ENCODE measurements at places on chromosomes 3 and 15. TPM values are rescaled to one million over a fixed set of nuclear protein-coding genes. Genes with fewer than 3 reads are reported as not detected.

DNA sequence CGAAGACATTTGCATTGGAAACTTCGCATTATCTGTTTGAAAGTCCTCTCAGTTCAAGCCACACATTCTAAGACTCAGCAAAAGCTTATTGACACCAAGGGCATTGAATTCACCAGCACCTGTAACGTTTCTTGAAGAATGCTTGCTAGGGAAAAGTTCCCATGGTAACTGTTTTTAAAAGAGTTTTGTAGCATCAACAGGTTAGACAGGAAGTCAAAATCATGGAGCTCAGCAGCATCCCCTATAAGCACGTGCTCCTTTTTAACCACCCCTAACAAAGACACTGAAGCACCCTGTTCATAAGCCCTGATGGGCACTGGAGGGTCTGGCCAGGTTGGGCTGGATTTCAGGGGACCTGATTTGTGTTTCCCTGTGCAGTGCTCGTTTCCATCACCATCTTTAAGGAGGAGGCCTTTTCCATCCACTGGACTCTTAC is 229.7 kb upstream of the BHLHE40 start:
- DNase-seq = no peak

DNA sequence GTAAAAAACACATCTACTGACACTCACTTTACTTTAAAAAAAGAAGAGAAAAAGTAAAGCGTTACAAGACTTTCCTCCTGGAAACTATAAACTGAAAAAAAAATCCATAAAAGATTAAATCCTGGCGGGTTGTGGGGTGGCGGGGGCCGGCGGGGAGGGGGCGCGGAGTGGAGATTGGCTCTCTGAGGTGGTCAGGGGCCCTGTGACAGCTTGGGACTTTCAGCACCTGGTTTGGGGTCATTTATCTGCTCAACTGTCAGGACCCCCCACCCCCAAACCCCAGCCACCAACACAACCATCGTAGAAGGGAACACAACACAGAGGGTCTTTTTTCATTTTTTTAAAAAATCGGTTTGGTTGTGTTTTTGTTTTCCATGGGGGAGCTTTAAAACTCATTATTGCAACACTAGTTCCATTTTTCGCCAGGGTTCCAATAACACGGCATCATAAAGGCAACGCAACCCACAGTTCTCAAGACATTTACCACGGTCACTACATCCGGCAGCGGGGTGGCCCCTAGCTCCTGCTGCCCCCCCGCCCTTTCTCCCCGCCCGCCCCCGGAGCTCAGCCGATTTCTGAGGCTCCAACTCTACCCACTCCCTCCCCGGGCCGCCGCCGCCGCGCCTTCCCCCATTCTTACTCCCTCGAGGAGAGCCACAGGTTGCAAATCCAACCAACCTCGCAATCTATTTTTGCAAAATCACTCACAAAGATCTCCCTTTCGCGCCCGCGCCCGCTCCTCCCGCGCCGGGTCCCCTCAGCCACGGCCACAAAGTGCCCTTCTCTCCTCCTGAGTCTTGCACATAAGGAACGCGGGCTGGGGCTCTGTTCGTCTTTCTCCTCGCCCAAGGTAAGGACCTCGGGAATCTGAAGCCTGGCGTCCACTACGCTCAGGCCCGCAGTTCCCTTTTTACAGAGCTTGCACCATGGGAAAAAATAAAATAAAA is 1.8 kb downstream of the BCL6 start:
- peak; percentile 43 for DNase-seq

DNA sequence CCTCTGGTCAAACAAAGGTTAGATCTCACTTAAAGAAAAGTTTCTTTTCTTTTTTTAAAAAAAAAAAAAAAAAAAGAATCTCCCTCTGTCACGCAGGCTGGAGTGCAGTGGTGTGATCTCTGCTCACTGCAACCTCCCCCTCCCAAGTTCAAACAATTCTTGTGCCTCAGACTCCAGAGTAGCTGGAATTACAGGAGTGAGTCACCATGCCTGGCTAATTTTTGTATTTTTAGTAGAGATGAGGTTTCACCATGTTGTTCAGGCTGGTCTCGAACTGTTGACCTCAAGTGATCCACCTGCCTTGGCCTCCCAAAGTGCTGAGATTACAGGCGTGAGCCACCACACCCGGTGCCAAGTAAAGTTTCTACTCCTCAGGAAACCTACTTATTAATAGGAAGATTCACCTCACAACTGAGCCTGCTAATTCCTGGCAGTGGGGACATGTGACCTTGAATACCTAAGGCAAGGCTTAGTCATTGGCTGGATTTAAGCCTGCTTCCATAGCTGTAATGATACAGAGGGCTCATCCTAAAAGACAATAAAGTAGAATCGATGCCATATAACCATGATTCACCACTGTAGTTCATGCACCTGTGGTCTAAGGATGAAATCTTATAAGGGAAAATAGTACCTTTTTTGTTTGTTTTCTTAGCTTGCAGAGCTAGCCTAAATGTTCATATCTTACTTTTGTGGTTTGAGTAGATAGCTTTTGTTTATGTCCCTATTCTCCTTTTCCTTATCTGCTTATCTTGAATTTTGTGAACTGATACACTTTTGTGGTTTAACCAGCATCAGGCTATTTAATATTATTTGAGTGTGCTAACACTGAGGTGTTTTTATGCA is 24.8 kb upstream of the RBMS3 start:
- DNase-seq = peak; percentile 61

DNA sequence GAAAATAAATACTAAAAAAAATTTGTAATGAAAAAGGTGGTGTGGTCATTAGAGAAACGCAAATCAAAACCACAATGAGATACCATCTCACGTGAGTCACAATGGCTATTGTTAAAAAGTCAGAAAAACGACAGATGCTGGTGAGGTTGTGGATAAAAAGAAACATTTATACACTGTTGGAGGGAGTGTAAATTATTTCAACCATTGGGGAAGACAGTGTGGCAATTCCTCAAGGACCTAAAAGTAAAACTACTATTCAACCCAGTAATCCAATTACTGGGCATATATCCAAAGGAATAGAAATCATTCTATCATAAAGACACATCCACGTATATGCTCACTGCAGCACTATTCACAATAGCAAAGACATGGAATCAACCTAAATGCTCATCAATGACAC is 120.3 kb downstream of the MYO9A start:
- DNase-seq = peak; percentile 27

- peak; percentile 92 for DNase-seq
Observed at GRCh38 chr3:125194849-125195601, 17.5 kb downstream of the SLC12A8 start.

The EFHB gene
- 1.6 TPM for total RNA-seq

The DUOX2 gene
- total RNA-seq = not detected

The STX19 gene
- not detected for total RNA-seq

The LRIG1 gene
- total RNA-seq = 56.7 TPM

The OIP5 gene
- total RNA-seq = 92.3 TPM
